ENCODE measurements at places on chromosomes 11 and 22.

GRCh38 chr11:33362051-33362910 lies 105.1 kb downstream of the HIPK3 start:
- DNase-seq: no peak

DNA sequence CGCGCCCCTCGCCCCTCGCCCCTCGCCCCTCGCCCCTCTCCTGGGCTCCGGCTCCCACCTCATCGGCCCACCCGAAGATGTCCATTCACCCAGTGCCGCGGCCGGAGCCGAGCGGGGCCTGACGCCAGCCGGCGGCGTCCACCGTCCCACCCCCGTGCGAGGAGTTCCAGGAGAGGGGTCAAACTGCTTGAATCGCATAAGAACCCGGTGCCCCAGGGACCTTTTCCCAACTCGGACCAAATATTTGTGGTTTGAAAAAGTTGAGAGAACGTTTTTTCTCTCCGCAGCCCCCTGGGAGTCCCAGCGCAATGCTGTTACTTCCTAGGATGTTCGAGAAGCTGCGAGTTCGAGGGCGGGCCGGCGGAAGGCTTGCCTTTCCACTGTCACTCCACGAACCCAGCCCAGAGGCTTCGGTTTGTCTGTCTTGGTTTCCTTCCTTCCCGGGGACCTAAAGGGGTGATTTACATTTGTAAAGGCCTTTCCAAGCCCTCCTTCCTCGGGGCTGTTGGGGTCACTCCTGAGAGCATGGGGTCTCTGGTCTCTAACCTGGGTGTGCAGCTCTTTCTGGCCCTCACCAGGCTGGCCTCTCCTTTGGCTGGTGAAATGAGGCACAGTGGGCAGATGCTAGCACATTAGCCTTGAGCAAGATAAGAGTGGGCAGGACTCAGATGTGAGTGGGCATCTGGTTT lies 38.0 kb downstream of the ETS1 start:
- no peak for DNase-seq

GRCh38 chr11:1171223-1171984 lies 13.7 kb downstream of the MUC5AC start:
- no peak for DNase-seq

- no peak for DNase-seq
These were observed 12.0 kb downstream of the MUC5B start for GRCh38 chr11:1234771-1235305.

GRCh38 chr22:22072169-22072836 lies 89.7 kb upstream of the TOP3B start:
- no peak for DNase-seq

DNA sequence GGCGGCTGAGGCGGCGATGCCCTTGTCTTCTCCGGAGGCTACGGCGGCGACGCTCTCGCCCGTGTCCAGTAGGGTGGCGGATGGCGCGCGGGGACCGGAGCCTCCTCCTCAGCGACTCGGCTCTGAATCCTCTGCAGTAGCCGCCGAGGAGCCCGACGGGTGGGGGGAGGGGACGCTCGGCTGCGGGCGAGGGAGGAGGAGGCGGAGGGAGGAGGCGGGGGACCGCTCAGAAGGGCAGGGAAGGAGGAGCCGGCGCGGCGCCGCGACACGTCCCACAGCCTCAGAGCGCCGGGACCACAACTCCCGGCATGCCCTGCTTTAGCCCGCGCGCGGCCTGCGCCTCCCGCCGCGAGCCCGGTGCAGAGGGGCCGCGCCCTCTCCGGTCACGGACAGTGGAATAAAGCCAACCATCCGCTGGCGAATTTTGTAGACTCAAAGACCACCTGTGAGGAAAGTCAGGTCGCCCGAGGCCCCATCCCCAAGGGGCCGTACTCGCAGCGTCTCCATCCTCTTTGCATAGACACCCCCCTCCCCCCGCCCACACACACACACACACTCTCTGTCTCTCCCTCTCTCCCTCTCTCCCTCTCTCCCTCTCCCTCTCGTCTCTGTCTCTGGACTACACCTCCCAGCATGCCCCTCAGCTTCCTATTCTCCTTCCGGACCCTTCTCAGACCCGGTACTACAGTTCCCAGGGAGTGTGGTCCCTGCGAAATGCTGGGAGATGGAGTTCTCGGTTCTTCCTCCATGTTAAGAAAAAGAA lies at the start of gene FAM168A:
FAM168A (minus strand) TSS at position 157 of the 763 bp plus-strand sequence. CDS start 129,638 bp downstream, outside the sequence.
- peak; percentile 93 for DNase-seq

DNA sequence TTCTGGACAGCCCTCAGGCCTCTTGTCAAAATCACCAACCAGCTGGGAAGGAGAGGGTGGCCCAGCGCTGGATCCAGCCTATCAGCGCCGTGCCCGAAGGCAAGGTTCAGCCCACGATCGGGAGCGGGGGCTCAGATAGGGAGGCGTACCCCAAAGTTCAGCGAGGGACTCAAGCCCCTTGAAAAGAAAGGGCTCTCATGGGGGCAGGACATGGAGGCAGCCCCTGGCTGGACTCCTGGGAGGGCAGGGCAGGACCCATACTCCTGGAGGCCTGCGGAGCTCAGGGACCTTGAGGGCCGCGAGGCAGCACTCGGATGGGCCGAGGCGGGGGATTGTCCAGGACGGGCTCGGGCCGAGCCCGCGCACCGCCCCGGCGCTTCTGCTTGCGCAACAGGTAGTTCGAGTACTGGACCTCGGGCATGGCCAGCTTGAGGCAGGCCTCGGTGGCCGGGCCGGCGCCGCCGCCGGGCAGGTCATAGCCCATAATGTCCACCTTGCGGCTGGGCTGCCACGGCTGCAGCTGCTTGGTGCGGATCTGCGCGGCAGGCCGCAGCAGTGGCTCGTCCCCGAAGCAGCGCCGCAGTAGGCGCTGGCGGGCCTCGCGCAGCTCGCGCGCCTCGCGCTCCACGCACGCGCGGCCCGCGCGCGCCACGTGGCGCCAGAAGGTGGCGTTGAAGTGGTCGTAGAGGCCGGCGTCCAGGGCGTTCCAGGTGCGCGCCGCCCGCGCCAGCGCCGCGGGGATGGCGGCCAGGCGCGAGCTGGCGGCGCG lies 6.5 kb downstream of the GAL3ST3 start:
- DNase-seq: no peak

GRCh38 chr11:123653827-123654565 lies 428 bp downstream of the SCN3B start:
- no peak for DNase-seq

GRCh38 chr22:38611559-38611958 lies 41.6 kb upstream of the DMC1 start:
- DNase-seq: no peak

GRCh38 chr22:20741634-20742581 lies 32.0 kb upstream of the SERPIND1 start:
- no peak for DNase-seq

GRCh38 chr11:34624069-34624468 lies 3.2 kb downstream of the EHF start:
- DNase-seq: peak; percentile 6

GRCh38 chr11:79227308-79227707 lies 213.5 kb downstream of the TENM4 start:
- no peak for DNase-seq

DNA sequence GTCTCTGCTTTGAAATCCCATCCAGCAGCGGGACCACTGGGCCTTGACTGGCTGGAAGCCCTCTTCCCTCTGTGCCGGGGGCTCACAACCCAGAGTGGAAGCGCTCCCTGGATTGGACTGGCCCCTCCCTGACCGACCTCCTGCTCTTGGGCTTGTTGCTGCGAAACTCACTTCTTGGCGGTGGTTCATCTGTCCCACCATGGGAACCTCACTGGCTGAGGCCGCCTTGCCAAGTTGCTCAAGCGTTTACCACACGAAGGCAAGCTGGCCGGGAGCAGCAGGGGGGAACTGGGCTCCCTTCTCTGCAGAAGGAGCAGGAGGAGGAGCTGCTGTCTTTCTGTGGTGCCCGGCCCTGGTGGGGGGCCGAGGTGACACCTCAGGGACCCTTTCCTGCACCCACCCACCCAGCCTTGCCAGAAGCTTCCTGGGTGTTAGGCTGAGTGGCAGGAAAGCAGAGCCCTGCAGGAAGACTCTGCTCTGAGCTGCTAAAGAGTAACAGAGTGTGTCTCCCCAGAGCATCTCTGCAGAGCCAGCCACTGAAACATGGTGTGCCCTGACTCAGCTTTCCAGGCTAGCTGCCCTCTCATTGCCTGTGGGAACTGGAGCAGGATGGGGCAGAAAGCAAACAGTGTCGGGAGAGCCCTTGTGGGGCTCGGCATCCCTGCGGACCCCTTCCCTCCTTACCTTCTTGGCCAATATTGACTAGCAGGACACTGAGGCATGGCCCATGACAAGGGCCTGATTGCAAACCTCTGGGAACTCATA lies 88.5 kb upstream of the ALX4 start:
- no peak for DNase-seq

DNA sequence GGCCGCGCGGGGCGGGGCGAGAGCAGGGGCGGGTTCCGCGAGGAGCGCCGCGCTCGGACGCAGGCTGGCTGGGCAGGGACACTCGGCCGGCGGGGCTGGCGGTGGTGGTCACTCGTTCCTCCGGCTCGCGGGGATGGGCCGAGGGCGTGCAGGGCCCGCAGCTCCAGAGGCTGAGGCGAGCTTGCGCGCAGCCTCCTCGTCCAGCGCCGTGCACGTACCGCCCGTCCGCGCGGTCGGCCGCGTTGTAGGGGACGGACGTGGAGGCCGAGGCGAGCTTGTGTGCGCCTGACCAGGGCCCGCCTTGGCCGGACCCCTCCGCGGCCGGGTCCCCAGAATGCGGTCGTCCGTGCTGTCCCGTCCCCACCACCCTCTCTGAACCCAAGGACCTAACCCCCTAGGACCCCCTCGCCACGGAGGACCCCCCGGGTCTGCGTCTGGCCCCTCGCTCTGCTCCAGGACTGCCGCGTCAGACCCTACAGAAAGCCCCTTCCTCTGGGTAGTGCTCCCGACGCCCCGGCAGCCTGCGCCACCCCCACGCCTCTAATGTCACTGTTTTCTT lies 569 bp upstream of the YPEL1 start:
- DNase-seq: no peak

DNA sequence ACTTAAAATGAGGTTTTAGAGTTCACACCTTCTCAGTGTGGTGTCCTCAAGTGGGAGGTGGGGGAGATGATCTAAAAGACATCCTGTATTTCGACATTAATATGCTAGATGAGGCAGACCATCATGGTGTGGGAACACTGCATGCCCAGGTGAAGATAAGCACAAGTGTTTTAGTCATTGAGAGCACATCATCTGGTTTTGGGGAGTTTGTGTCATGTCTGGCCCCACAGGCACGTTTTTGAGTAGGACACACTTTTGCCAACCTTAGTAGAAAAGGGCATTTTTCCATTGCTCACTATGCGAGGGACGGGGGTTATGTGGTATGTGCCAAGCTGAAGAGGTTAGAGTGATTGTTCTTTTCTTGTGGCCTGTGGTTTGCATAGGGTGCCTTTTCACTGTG lies 189.3 kb downstream of the DBX1 start:
- peak; percentile 6 for DNase-seq

DNA sequence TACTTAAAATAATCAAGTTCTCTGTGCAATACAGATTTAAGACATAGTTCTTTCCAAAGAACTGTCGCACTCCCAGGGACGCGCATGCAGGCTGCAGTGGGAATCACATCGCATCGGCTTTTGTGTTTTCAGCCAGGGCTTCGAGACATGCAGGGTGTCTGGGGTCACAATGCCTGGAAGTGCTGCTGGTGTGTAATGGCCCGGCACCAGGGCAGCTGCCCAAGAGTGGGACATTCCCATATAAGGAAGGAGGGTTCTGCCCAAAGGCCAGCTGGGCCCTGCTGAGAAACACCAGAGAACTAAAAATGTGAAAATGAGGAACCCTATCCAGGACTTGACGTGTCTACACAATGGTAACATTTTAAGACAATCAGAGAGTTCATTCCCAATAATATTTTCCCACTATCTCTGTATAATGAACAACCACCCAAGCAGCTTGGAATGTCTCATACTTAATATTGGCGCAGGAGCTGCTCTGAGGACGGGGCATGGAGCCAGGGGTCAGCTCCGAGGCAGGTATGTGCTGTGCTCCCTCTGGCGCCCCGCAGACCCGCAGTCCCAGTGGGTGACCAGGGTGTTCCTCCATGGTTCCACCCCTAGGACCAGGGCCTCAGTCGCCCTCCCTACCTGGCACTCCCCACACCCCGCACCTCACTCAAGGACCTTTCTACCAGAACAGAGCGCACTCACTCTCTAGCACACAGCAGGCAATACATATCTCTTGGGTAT lies 11.3 kb downstream of the MCAT start:
- DNase-seq: no peak

DNA sequence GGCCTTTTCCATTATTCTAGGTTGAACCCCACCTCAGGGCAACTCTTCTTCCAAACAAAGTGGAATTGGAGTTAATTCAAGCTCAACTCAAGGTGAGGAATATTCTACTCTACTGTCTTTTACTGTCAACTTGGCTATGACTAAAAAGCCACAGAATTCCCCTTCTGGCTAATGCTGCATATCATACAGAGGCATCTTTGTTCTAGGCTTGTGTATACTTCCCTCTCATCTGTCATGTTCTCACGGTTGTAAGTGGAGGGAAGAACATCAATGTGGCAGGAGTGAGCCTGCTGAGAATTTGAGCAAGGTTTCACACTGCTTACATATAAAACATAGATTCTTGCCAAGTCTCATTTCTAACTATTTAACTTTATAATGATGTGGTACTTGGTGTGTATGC lies 921.4 kb upstream of the CNTN5 start:
- no peak for DNase-seq

DNA sequence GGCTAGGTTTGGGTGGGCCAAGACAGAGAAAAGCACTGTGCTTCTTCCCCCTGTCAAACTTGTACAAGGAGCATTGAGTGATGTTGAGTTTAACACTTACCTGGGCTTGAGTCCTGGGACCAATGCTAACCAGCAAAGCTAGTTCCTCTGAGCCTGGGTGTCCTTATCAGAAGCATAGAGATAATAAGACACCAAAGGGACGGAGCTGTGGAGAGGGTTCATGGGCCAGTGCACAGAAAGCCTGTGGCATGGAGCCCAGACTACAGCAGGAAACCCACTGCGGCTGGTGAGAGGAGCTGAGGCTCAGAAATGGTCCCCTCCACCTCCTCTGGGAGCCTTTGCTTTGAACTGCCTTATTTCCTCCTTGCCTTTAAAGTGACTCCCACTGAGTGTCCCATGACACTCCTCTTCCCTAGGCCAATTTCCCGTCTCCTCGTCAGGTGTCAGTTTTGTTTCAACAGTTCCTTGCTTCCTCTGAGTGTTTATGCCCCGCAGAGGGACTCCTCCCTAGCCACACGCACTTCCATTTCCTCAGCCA lies 9.4 kb downstream of the SLCO2B1 start:
- DNase-seq: no peak

DNA sequence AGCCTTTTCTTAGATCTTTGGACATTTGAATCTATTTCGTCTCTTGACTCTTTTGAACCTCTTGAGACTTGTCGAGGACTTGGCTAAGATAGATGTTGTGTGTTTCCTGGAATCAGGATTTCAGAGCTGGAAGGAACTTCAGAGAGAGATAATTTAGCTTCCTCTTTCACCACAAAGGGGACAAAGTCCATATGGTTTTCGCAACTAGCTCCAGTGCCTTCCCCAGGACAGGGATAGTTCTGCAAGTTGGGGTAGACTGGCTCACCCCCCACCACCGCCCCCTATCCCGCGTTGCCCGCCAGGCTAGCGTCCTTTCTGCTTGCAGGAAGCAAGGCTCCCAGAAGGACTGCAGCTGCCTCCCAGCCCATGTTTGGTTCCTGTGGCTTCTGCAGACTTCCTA lies 75.7 kb upstream of the MYO18B start:
- DNase-seq: no peak
